ENCODE measurements at places on chromosomes 1 and 21.

GRCh38 chr21:45806042-45806441 lies 162.5 kb downstream of the PCBP3 start:
- no peak for DNase-seq

DNA sequence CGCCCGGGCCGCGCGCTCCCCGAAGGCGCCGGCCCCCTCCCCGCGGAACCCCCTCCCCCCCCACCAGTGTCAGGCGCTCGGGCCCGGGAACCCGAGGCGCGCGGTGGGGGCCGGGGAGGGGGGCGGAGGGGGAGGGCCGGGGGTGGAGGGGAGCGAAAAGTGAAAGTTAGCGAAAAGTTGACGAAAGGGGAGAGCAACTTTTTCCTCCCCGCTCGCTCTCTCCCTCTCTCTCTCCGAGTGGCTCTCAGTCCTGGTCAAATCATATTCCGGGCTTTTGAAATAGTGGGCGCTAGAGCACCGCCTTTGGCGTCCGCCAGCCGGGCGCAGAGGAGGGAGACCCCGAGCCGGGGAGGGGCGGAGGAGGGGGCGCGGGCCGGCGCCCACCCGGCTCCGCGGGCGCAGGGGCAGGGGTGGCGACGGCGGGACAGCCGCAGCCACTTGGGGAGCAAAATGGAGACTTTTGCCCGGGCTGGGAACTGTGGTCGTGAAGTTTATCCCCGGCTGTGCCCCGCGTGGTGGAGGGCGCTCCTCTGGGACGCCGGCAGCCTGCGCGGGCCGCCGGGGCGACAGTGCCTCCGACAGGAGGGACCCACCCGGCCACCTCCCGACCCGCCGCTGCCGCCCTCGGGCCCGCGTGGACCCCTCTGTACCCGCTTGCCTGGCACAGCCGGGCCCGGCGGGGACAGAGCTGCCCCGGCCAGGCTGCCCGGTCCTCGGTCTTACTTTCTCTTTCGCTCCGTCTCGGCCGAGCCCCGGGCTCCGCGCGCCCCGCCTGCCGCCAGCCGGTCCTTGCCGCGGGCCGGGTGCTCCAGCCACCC lies 697 bp downstream of the PRDM16 start:
- no peak for DNase-seq

GRCh38 chr1:51960262-51960661 lies 30.2 kb downstream of the RAB3B start:
- DNase-seq: no peak

GRCh38 chr1:52403566-52404115 lies 582 bp downstream of the ORC1 start:
- DNase-seq: peak; percentile 71

GRCh38 chr21:16086121-16086520 lies 356.3 kb downstream of the USP25 start:
- DNase-seq: no peak

GRCh38 chr1:43671626-43672330 lies 21.8 kb downstream of the KDM4A start:
- no peak for DNase-seq

GRCh38 chr1:170768929-170769328 lies 105.0 kb downstream of the PRRX1 start:
- no peak for DNase-seq

- no peak for DNase-seq
Measured at GRCh38 chr1:78721136-78721535, 71.5 kb downstream of the IFI44 start.

- no peak for DNase-seq
Measured at GRCh38 chr1:92211166-92211565, 6.5 kb upstream of the C1orf146 start.

DNA sequence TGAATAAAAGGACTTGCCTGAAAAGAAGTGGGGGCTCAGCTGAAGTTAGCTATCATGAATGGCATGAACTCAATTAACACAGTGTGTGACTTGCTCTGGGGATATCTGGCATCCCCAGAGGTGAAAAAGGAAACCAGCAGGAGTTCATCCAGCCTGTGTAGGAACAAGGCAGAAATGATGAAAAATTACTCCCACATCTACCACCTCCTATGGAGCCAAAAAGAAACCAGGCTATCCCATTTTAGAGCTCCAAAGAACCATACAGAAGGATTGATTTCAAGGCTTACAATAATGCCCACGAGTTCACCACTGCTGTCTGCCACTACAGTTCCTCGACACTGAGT lies 25.3 kb downstream of the TP53BP2 start:
- DNase-seq: no peak

DNA sequence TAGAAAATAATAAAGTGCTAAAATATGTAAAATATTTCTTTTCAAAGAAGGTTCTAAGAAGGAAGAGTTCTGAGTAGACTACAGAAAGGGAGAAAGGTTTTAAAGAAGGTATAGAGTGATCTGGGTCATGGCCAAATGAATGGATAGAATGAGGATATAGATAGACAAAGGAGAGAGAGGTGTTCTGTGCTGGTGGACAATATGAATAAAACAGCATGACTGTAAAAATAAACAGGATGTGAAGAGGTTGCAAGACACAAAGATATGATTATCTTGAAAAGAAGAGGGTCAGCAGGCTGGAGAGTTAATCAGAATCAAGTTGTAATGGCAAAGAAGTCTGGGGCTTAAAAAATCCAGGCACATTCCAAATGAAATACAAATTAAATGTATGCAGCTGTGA lies 86.7 kb upstream of the GNG4 start:
- peak; percentile 66 for DNase-seq

DNA sequence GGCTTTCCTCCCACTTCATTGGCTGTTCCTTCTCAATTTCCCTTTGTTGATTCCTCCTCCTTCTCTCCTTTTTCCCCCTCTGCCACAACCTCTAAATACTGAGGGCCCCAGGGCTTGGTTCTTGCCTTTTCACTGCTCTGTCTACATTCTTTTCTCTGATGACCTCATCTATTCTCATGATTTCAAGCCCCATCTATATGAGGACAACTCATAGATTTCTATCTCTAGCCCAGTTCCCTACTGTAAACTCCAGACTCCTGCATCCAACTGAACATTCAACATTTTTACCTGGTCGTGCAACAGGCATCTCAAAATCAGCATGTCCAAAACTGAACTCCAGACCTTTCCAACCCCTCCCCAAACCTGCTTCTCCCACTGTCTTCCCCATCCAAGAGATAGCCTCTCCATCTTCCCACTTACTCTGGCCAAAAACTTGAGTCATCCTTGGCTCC lies 11.5 kb upstream of the SLC9A1 start:
- DNase-seq: no peak

GRCh38 chr1:162612606-162613400 lies 19.5 kb upstream of the DDR2 start:
- no peak for DNase-seq

- no peak for DNase-seq
Measured at GRCh38 chr1:209854196-209854595, 26.4 kb downstream of the UTP25 start.
